GM03348 (cell line): ENCODE measurements at places on chromosomes 1 and 21.

DNA sequence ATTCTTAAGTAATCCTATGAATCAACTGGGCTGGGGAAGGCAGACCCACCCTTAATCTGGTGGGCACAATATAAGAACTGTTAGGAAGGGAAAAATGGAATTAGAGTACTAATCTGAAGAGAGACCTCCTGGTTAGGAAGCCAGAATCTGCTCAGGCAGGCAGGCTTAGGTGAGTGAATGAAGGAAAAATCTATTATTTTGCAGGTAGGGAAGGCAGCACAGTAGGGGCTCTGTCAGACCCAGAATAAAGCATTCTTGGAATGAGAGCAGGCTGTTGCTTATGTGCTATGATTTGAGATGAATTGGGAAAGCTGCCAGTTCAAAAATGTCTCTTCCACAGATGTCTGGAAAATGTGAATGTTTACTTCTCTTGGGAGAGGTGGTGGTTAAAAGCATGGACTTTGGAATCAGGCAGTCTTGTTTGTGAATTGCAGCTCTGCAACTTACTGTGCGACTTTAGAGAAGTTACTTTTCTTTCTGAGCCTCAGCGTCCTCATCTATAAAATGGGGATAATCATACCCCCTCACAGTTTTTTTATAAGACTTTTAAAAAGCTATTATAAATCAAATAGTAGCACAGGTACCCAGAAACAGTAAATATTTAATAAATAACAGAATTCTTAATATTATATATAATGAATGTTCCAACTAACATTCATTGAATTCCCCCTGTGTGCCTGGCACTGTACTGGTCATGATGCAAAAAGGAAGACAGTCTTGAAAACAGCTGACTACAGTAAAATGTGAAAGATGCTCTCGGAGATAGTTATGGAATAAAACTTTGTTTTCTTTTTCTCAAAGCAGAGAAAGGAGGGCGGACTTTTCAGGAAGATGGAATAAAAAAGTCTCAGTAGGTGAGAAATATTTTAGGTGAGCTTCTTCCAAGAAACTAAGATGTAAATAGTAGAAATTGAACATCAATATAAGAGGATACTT, 15.3 kb upstream of the ZNF644 start:
- DNase-seq: no peak

DNA sequence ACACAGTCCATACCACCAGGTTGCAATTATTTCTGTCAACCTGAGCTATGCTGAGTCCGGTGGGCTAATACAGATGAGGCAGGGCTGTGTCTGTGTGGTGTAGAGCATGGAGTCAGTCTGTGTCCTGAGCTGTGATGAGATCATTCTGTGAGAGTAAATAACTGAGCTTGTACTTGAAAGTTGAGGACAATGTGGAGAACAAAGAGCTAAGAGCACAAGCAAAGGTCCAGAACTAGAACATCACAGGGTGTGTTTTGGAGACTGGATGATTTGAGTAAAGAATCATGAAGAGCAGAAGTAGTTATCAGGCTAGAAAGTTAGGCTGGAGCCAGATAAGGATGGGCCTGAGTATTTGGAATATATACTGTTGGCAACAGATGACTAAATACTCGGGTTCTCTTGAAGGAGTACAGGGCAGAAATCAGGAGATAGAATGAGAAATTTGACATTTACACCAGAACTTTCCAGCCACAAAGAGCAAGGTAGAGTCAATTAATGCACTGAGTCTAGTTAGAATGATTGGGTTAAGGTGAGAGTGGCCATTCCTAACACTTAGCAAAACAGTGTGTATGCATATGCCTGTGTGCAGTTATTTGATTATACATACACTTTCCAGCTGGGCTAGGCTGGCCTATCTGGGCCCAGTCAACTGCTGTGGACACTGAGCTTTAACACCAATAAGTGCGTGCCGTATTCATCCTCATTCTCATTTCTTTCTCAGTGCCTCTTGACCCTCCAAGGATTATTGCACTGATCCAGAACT, 48.8 kb downstream of the LEPR start:
- DNase-seq: no peak

GRCh38 chr21:34875830-34876229, 173.3 kb downstream of the RUNX1 start:
- DNase-seq: no peak

- no peak for DNase-seq
Observed at GRCh38 chr1:23249787-23250454, 32.6 kb upstream of the HTR1D start.

- no peak for DNase-seq
Observed at GRCh38 chr1:216665406-216665805, 57.8 kb downstream of the ESRRG start.

GRCh38 chr1:205923651-205924459, 19.4 kb downstream of the SLC26A9 start:
- no peak for DNase-seq

GRCh38 chr21:17780539-17780938, 38.6 kb downstream of the C21orf91 start:
- no peak for DNase-seq

DNA sequence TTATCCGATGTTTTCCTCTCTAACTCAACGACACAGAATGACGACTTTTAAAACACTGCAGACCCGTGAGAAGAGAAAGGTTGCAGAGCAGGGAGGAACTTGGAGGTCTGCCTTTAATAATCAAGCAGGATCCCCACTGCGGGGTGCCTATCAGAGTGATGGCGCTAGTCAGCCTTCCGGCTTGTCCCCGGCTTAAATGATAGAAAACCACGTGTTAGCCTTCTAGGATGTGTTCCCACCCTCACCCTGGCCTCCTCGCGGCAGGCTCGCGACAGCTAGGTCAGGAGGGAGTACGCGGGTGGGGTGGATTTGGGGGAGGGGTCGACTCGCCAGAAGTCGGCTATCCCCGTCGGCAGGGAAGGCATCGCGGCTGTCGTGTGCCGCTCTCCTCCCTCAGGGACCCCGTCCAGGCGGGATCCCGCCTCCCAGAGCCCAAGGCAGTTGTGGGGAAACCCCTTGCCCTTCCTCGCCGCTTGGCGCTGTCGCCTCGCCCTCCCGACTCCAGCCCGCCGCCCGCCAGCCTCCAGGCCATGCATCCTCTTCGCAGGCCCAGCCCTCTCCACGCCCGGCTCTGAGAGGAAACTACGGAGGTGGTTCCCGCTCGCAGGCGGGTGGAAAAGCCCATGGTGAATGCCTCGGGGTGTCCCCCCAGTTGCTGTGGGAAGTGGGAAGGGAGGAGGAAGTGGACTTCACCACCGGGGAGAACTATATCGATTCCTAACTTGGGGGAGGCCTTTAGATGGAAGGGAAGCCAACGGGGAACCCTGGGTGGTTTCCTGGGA, 1.1 kb upstream of the SMG7 start:
- peak; percentile 74 for DNase-seq

DNA sequence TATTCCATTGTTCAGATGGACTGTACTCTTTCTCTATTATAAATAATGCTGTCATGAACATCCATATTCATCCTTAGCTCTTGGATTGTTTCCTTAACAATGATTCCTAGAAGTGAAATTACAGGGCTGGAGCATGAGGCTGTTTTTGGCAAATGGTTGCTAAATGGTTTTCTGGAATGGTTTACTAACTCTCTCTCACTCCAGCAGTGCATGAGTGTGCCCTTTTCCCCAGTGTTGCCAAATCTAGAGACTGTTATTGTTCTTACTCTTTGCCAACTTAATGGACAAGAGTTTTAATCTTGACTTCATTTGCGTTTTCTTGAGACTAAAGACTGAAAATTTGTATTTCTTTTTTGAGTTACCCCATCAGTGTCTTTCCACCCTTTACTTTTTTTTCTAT, 113.0 kb downstream of the PAPPA2 start:
- DNase-seq: peak; percentile 18

- peak; percentile 85 for DNase-seq
Observed at GRCh38 chr21:45018131-45019075, 56.0 kb upstream of the ADARB1 start.

GRCh38 chr1:174999936-175000696, at the start of gene CACYBP:
CACYBP (plus strand) TSS chr1:174999947; CDS start chr1:175000181, 234 bp downstream.
- DNase-seq: peak; percentile 44

GRCh38 chr21:25405984-25406383, 201.3 kb downstream of the MRPL39 start:
- no peak for DNase-seq
